ENCODE measurements at places on chromosomes 4 and X.

GRCh38 chr4:175646802-175647201 is 165.3 kb downstream of the GPM6A start:
- DNase-seq: no peak

DNA sequence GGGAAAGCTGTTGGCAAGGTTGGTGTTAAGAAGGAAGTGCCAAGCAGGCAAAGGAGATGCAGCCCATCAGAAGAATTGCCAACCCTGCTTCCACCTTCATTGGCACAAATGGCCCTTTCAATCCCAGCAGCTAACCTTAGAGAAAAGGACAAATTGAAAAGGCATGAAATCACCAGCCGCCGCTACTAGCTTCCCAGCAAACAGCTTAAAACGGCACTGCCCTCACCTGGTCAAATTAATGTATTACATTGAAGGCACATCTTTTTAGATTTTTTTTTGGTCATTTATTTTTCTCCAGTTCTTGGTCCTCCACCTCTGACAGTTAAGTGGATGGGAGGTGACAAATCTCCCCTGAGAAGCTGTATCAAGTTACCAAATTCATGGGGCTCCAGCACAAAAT is 51.0 kb upstream of the NHSL2 start:
- peak; percentile 47 for DNase-seq

DNA sequence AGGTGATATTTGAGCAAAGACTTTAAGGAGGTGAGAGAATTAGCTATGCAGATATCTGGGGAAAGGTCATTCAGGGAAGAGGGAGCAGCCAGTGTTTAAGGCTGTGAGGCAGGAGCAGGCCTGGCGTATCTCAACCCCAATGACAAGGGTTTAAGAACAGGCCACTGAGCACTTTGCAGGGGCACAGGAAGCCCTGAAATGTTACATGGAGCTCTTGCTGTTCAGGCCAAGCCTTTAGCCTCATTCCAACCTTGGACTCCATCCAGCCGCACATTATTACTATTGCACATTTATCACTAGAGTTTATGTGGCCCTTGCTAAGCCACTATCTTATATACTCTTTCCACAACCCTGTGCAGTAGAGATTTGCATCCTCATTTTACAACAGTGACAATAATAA is 114.0 kb downstream of the EFNB1 start:
- no peak for DNase-seq

- DNase-seq: no peak
Measured at GRCh38 chr4:173537613-173538147, 7.7 kb upstream of the HAND2 start.

DNA sequence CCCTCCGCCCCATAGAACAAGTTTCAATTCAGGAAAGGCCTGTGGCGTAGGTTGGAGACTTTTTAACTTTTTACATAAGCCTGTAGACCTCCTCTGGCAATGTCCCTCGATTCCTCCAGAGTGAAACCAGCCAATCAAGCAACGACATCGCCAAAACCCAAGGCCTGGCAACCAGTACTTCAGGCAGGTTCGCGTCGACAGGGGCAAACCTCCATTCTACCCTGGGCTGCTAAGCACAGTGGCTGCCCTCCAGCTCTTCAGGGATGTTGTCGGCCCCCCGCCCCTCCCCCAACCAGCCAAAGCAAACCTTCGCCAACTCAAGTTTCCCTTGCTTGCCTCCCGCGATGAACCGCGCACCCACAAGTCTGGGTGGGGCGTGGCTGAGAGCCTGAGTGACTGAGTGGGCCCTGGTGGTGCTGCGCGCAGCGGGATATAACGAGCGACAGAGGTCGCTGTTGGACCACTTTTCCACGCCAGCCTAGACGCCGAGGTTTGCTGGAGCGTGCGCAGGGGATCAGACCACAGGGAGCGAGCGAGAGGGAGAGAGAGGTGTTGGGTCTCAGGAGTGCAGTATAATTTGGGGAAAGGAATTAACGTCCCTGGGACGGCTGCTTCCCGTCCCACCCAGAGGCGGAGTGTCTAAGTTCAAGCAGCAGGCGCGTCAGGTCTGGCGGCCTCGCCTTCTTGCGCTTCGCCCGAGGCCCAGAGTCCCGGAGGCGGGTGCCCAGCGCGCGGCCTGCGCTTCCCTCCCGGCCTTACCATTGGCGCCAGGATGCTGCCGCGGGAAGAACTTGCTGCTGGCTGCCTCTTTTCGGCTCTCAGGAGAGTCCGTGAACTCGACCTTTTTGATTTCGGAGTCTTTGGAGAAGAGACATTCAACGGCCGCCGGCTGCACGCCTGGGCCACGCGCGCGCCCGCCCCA is 9.0 kb upstream of the PITX2 start:
- DNase-seq: no peak

All from CD4-positive, alpha-beta T cell treated with Interleukin-2 at 100 ng/mL for 4 hours (primary cell).